ENCODE measurements at places on chromosomes 3 and 15.
A peak's percentile ranks its signal among the peaks of the same experiment; 100 is the strongest.

GRCh38 chr3:27312044-27312668, 57.0 kb downstream of the NEK10 start:
- no peak for DNase-seq

DNA sequence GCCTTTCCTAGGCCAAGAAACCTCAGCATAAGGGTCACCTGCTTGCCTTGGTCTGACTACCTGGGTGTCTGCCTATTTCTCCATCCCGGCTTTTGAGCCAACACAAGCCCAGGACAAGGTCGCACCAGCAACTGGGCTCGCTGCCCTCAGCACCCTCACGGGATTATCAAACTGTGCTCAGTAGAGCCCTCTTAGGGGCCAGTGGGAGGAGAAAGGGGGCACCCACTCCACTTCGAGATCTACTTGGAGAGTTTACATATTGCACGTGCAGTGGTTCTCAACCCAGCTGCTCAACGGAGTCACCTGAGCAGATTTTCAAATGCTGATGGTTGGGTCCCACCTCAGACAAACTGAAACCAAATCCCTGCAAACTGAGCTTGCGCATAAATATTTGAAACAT, 31.1 kb downstream of the TSPAN3 start:
- no peak for DNase-seq

DNA sequence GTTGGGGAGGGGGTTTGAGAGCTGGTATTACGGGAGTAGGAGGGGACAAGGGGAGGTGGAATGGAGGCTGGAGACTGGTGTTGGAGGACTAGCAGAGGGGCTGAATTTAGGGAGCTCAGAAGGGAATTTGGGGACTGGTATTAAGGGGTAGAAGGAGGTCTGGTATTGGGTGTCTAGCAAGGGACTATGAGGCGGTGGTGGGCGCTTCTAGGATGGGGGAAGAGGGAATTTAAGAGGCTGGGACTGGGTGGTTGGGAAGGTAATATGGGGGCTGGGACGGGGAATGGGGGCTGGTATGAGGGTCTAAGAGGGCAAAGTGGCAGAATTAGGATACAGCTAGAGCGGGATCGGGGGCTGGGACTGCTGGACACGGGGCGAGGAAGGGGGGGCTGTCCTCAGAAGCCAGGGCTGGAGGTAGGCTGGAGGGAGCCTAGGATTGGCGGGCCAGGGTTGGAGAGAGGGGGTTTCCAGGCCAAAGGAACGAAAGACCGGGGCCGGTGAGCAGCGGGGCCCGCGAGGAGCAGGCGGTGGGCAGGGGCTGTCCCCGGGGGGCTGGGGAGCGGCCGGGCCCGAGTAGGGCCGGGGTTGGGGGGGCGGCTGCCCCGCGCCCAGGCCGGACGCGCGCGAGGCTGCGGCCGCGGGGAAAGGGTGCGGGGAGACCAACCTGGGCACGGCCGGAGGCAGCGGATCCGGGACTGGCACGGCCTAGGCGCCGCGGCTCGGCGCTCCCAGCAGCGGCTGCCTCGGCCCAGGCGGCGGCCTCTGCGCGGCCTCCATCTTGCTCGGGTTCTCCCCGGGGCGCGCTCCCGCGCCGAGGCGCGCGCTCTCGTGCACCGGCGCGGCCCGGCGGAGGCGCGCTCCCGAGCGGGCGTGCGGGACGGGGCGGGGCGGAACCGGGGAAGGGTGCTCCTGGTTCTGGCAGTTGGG, at the start of gene LHFPL4:
LHFPL4 (minus strand) TSS at position 802 of the 927 bp plus-strand sequence. CDS start 1,143 bp downstream, outside the sequence.
- DNase-seq, result no peak

GRCh38 chr3:36011791-36012190, 368.5 kb upstream of the STAC start:
- DNase-seq, result no peak

GRCh38 chr15:44479343-44479742, 51.9 kb downstream of the CTDSPL2 start:
- no peak for DNase-seq

DNA sequence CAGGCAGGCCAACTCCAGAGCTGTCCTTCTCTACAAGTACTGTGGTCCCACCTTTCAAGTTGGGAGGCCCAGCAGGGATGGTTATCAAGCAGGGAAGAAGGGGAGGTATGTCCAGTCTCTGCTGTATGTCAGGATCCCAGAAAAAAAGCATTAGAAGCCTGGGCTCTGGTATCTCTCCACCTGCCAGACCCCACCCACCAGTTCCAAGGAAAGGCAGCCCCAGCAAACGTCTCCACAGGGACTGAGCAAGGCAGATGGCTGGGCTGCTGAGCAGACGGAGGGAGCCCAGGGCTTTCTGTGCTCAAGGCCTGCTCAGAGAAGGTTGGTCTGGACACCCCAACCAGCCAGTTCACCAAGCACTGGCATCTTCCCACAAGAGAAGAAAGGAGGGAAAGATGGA, 287.8 kb downstream of the XXYLT1 start:
- peak; percentile 2 for DNase-seq

- no peak for DNase-seq
Observed at GRCh38 chr15:64112904-64113303, 17.1 kb downstream of the SNX1 start.
